ENCODE measurements at places on chromosomes 2 and 18.

DNA sequence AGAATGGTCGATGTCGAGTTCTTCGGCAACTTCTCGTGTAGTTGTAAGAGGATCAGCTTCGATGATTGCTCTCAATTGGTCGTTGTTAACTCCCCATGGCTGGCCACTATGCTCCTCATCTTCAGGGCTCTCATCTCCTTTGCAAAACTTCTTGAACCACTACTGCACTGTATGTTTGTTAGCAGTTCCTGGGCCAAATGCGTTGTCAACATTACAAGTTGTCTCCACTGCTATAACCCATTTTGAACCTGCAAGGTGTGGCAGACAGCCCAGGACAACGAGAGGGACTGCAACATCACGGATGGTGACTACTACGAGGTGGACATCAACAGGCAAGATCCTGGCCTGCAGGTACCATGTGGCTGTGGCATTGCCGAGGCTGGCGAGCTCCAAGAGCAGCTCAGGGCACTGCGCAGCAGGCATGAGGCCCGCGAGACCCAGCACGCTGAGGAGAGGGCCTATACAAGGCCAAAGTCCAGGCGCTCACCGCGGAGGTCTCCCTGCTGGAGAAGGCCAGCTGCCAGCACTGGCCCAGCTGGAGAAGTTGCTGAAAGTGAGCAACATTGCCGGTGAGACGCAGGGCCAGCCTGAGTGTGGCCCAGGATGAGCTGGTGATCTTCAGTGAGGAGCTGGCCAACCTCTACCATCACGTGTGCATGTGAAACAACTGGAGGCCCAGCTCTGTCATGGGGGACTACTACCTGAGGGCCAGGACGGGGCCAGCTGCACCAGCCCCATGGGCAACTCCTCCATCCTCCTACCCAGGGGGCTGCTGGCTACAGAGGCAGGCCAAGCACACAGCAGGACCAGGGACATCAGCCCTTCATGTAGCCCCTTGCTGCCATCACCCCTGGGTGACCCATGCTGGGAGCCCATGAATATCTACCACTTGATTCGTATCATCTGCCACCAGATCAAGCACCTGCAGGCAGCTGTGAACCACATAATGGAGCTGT lies 20.2 kb downstream of the CLK1 start:
- DNase-seq = no peak

DNA sequence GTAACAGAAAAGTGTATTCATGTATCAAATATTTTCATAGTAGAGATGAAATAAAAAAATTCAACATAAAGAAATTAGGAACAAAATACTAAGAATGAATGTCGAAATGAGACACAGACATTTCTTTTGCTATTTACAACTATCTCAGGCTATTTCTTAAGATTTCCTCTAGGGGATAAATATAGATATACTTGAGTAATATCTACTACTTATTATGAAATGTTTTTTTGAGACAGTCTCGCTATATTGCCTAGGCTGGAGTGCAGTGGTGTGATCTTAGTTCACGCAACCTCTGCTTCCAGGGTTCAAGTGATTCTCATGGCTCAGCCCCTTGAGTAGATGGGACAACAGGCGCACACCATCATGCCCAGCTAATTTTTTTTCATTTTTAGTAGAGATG lies 326.1 kb downstream of the RNF144A start:
- no peak for DNase-seq

GRCh38 chr2:1642066-1642861 lies 102.1 kb downstream of the PXDN start:
- no peak for DNase-seq

GRCh38 chr18:32372381-32373061 lies 98.2 kb downstream of the GAREM1 start:
- DNase-seq = no peak

- DNase-seq = no peak
Observed at GRCh38 chr2:133986881-133987795, 266.7 kb upstream of the MGAT5 start.

DNA sequence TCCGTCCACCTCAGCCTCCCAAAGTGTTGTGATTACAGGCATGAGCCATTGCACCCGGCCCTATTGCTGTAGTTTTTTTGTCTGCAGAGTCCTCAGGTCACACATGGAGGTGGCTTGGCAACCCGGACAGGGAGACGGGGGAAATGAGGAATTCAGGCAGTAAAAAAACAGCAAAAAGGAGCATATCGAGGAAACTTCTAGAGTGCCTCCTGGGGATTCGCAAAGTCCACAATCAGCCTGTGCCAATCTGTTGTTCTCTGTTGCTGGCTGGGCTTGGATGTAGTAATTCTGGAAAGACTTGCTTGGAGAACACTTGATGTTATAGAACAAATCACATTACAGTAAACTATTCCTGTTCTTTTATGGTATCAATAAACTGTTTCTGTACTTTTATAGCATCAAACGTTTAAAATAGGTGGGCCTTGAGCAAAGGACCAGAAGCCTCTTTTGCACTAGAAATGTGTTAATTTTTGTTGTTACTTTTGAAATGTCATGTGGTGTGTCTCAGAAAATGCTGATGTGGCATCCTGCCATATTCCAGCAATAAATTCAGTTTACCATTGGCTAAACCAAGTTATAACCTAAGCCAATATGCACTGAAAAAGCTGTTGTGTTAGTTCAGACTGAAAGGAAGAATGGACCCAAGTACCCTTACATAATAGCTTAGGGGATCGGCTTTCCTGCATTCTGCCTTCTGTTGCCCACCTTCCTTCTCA lies 14.4 kb downstream of the ELAC1 start:
- DNase-seq = no peak

- DNase-seq = no peak
Observed at GRCh38 chr18:57762686-57763085, 40.4 kb downstream of the ATP8B1 start.

- no peak for DNase-seq
Observed at GRCh38 chr2:105737980-105738657, 6.6 kb upstream of the NCK2 start.

GRCh38 chr2:43228321-43228751 lies 1.9 kb upstream of the ZFP36L2 start:
- no peak for DNase-seq

DNA sequence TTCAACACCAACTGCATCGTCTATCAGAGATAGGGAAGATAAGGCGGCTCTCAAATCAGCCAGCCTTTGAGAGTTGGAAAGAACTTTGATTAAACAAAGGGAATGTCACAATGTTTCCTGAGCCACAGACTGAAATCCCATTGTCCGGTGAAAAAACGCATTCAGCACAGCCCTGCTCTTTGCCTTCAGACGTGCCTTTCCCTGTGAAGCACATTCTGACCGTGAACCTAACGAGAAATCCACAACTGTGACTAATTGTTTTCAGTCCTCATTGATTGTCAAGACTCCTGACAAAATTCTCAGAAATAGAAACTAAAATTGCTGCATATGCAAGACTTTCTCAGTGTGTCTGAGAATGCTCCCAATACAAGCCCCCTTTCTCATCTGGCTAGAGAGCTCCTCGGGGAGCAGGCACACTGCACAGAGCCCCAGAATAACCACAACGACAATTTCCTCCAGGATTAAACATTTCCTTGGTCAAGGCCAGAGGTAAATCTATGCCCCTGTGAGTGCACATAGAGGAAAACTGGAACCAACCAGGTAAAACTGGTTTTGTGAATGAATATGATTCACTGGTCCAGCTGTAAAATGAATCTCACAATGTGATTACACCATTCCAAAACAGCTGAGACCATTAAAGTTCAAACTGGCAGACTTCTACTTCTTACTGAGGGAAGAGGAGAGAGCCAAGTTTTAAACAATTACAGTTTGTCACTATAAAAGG lies 561.9 kb upstream of the ID2 start:
- DNase-seq = no peak

- DNase-seq = no peak
Observed at GRCh38 chr2:72138921-72139381, 8.7 kb downstream of the CYP26B1 start.
